NCI-H1092 treated with DMSO at 0.1 percent for 48 hours (cell line): ENCODE measurements at places on chromosomes 4 and X.

GRCh38 chrX:153924149-153924861 is 1.8 kb downstream of the ARHGAP4 start:
- DNase-seq, result peak; percentile 59

- DNase-seq, result no peak
These were observed 70.1 kb downstream of the IL15 start for GRCh38 chr4:141706445-141706844.

- no peak for DNase-seq
These were observed 12.3 kb upstream of the RAP2C start for GRCh38 chrX:132231587-132231986.

GRCh38 chr4:157121401-157121800 is 45.5 kb downstream of the GLRB start:
- DNase-seq, result no peak

DNA sequence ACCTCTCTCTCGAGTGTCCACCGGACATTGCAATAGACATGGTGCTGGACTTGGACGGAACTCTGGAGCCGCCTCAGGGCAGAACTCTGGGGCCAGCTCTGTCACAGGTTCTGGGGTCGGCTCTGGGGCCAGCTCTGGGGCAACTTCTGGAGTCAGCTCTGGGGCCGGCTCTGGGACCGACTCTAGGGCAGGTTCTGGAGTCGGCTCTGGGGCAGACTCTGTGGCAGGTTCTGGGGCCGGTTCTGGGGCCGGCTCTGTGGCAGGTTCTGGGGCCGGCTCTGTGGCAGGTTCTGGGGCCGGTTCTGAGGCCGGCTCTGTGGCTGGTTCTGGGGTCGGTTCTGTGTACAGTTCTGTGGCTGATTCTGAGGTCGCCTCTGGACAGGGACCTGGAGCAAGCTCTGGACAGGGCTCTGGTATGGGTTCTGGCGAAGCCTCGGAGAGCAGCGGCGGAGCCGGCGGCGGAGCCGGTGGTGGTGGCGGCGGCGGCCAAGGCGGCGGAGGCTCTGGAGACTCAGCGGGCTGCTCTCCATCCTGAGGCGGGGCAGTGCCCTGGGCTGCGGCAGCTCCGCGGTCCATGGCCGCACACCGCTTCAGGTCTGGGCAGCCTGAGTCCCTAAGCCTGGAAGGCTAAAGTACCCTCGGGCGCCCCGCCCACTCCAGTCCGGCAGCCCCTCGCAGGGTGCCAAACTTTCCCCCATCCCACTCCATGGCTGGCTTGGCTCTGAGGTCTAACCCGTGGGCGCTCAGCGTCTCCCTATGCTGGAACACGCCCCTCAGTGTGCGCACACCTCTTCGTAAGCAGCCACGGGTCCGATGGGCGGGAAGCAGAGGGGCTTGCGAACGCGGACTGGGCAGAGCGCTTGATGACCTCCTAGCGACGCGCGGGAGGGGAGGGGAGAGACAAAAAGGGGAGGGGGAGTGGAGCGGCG is at the start of gene DGKK:
DGKK (minus strand) TSS at position 723 of the 929 bp plus-strand sequence; CDS start at position 576, 147 bp downstream.
- peak; percentile 49 for DNase-seq

DNA sequence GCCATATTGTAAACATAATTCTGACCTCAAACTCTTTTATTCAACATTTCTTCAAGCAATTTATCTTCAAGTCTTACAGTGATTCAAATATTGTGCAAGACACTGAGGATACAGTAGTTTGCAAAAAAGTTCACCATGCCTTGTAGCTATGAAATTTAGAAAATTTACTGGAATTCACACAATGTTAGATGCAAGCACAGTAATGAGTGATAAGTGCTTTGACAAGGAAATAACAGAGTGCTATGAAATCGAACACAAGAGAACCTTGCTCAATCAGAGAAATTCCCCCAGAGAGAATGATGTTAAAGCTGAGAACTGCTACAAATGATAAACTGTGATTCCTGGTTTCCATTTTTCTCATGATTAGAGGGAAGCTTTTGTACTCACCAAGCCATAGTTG is 952.9 kb downstream of the FAT4 start:
- no peak for DNase-seq

DNA sequence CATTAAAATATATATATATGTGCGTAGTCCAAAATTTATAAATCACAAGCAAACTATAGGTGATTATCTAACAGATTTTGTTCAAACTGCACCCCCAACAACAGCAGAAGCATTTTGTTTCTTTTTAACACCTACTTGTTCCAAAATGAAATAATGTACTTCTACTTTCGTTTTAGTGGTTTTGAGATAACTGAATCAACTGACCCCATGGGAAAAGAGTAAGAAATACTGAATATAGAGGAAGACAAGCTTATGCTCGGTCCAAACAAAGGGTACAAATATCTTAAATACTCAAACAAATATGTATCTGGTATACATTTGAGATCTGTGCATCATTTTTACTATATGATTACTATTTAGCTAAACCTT is 22.4 kb downstream of the MAP7D3 start:
- DNase-seq, result no peak

- no peak for DNase-seq
These were observed 204.2 kb upstream of the IL15 start for GRCh38 chr4:141432000-141432712.

DNA sequence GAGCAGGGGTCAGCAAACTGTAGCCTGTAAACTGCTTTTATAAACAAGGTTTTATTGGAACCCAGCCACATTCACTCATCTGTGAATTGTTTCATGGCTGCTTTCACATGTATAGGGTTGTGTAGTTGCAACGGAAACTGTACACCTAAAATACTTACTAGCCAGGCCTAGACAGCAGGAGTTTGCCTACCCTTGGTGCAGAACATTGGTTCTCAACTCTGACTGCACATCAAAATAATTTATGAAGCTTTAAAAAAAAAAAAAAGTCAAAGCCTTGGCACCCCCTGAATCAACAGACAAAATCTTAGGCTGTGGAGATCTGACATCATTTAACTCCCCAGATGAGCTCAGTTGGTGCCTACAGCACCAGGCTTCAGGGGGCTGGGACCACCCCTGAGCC is 27.8 kb downstream of the ADGRA3 start:
- DNase-seq, result peak; percentile 22

- DNase-seq, result no peak
These were observed 93.5 kb upstream of the DDX3X start for GRCh38 chrX:41240509-41240908.

DNA sequence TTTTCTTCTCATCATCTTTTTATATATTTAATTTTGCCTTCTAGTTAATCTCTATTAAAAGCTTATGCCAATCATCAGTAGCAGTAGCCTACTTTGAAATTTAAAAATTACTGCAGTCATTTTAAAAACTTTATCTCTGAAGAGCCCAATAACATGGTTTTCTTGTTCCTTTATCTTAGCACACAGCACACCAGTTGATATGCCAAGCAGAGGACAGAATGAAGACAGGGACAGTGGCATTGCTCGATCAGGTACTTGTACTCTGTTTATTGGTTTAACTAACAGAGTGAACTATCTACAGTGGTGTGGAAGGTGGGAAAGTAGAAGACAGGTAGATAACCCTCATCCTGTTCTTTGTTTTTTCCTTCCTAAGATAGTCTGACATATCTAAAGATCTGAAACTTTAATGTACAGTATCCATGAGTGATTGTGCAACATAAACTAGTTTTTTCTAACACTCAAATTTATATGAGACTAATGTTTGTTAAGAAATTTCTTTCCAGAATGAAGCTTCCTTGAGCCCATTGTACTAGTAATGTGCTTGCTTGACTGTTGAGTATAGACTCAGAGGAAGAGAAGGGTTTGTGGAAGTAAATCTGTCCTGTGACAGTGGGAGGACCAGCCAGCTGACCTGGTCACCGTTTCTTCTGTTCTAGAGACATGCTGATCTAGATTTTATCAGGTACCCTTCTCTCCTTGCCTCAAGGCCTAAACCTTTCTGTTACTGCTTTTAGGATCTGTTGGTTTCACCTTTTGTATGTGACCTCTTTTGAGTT is 66.6 kb downstream of the FNIP2 start:
- DNase-seq, result no peak
